Activated CD8-positive, alpha-beta T cell treated with anti-CD3 and anti-CD28 coated beads for 36 hours (primary cell): ENCODE measurements at places on chromosomes 5 and 9.
A peak's percentile ranks its signal among the peaks of the same experiment; 100 is the strongest.

DNA sequence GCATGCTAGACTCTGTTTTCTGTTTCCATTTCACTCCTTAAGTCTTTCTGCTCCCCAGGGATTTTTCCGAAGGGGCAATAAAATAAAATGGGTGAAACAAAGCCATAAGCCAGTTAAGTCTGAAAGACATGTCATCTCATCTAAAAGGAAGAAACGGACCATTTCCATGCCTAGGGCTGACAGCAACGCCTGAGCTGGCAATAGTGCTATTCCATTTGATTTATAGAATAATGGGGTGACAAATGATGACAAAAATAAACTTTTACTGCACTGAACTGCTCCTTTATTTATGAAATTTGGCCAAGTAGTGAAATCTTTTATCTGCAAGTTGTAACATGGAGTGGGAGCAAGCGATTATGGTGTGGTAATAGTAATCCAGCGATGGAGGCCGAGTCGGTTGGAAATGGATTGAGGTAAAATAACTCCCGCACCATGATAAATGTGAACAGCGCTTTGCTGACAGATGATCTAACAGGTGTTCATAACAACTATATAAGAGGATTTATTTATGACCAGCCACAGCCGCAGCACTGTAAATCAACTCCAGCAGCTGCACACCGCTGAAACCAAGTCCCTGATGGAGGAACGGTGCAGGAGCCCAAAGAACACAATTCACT, 219.8 kb upstream of the TBCA start:
- no peak for DNase-seq

DNA sequence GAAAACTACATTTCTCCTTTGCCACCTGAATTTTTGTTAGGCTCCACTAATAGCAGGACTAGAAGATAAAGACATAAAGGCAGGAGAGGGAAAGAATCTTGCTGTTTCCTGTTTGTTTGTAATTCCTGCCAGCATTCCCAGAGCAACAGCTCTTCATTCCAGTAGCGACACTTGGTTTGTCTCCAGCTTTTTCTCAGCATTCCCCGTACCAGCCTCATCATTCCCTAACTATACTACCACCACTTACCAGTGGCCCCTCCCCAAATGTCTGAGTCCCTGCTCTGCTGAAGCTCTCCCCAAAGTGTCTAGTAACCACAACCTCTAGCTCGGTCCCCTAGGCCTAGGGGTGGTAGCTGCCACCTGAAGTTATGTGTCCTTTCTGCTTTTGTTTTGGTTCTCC, 18.6 kb downstream of the CETN3 start:
- no peak for DNase-seq

- no peak for DNase-seq
Measured at GRCh38 chr9:38372762-38373619, 19.5 kb upstream of the ALDH1B1 start.

DNA sequence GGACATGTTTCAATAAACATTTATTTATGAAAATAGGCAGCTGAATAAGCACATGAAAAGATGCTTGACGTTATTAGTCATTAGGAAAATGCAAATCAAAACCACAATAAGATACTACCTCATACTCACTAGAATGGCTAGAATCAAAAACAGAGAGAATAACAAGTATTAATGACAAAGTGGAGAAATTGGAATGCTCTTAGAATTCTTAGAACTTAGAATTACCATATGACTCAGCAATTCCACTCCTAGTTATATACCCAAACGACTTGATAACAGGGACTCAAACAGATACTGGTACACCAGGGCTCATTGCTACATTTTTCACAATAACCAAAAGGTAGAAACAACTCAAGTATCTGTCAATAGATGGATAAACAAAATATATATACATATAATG, 15.1 kb upstream of the TRIM36 start:
- no peak for DNase-seq

GRCh38 chr5:132451387-132451786, 39.2 kb downstream of the IRF1 start:
- DNase-seq = no peak

DNA sequence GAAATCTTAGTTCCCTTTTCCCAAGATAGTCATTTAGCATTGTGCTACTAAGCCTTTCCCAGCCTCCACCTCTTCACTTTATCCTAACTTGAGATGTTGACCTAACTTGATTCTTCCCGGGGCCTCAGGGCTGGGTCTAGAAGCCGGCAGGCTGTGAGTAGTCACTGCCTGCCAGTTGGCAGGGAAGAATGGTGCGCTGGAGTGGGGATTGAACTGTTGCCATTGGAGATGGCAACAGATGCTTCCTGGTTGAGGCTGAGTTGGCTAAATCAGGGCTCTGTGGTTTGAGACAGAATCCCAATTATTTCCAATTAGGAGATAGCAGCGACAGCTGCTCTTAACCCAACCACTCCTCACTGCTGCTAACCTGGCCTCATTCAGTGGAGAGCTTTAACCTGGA, 343.1 kb downstream of the BRINP1 start:
- no peak for DNase-seq

DNA sequence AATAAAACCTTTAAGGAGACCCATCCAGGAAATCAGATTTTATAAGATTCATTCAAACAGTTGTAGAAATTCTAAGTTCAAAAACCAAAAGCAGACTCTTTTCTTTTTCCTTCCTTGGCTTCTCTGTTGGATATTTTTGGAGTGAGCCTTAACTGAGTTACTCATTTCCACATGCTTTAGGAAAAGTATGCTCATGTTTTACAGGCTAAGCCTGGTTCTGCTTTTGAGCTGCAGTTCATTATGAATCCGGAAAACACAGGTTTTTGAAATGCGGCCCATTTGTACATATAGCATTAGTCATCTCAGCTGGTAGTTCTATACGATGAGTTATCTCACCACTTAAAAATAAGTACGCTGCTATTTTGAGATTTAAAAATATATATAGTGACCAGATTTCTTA, 156.6 kb upstream of the DMRT1 start:
- no peak for DNase-seq

GRCh38 chr9:113644321-113644720, 180.8 kb downstream of the RGS3 start:
- no peak for DNase-seq

- DNase-seq = no peak
Measured at GRCh38 chr9:129326061-129327005, 148.3 kb upstream of the IER5L start.

DNA sequence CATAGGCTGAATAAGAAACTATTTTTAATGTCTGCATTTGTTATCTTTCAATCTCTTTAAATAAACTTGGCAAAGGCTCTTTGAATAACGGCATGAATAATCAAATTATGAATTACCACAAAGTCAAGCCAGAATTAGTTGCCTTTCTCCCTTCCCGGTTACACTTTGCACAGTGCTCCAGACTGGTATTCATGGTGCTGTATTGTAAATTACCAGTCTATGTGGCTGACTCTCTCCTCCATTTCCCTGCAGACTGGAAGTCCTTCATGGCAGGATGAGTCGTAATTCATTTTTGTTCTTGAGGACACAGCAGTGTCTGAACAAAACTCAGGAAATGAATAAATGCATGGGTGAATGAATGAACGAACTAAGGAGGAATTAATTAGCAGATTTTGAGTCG, 142.9 kb downstream of the GNA14 start:
- DNase-seq = no peak

DNA sequence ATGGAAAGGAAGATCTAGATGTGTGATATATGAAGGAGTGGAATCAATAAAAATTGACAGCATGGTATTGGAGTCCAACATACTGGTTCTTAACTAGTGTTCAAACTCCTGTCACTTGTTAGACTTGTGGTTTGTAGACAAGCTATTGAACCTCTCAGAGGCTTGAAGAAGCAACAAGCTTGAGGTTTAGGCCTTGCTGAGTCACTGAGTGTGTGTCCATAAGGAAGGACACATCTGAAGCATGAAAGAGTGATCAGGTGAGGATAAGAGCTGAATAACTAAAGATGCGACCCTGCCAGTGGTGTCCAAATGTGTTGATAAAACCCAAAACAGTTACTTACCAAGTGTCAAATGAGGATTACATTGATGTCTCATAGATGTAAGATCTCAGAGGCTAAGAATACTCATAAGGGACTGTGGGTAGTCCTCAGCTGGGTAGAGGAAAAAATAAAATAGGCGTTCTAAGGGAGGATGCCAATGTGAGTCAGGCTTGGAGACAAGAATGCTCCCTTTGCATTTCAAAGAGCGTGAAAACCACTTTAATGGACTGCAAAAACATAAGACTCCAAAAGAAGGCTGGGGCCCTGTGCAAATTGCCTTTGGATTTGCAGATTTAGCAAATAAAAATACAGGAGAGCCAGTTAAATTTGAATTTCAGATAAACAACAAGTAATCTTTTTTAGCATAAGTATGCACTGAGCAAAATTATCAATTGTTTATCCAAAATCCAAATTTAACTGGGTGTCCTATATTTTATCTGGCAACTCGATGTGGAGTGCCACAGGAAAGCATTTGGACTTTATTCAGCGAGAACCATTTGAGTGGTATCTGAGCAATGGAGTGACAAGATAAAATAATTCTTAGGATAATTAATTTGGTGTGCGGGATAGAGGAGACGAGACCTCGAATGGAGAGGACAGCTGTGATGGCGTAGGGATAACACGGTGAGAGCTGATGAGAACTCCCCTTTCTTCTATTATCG, 757.3 kb upstream of the WWC1 start:
- DNase-seq = no peak

DNA sequence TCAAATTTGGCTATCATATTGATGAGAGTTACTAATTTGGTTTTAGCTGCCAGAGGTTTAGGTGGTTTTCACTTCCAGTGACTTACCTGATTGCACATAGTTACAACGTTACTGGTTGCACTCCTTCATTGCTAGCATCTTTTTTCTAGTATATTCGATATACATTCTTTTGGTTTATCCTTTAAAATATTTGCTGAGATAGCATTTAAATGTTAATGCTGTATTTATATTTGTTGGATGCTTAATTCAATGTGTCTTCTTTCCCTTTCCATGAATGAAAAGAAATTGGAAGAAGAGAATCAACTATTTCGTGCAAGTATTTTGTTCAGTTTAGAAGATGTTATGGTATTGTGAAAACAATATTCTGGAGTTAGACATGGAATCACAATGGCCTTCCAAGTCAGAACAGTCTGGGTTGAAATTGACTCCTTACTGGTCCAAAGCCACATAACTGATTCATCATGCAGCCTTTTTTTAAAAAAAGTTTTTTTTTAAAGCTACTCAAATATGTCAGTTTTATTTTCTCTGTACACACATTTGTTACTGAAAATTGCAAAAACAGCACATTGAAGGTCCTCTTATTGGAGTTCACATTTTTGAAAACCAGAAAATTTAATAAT, 2.2 kb downstream of the SPIN1 start:
- no peak for DNase-seq

DNA sequence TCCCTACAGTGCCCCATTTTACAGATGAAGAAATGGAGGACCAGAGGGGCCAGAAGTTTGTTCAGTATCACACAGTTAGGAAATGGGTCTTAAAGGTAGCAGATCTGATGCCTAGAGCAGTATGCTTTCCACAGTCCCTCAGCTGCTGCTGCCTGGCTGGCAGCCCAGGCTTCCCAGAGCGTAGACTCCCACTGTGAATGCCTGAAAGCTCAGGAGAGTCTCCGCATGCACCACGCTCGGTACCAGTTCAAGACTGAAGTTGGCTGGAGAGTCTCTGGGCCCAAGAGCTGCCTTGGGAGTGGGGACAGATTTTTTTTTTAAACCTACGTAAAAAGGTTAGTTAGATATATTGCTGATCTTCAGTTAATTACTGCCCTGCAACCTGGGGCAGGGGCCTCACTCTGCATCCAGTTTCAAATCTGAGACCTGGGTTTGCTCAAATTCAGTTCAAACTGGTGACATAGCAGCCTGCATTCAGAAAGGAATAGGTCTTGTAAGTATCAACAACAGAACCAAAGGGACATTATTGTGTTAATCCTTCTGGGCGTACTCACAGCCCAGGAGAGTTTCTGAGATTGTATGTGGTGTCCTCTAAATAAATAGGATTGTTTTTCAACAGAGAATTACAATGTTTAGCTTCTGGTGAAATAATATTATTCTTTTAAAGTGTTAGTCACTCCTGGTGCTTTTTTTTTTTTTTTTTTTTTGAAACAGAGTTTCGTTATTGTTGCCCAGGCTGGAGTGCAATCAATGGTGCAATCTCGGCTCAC, 8.3 kb downstream of the NANS start:
- DNase-seq = no peak

- DNase-seq = no peak
Measured at GRCh38 chr9:127765418-127765817, 13.0 kb downstream of the SH2D3C start.

DNA sequence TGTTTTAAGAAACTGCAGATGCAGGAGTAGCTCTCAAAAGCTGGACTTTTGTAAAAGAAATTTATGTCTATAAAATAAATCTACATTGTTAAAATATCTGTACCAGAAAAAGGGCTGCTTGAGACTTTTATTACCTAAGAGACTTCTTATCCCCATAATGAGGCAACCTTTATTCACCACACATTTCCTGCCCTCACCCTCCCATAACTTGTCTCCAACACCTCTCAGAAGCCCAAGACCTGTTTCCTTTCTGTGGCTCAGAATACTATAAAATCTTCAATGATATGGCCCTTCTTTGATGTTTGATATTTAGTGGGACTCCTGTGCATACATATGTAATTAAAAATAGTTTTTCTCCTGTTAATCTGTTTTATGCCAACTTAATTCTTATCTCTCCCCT, 141.5 kb upstream of the FER start:
- DNase-seq = no peak

DNA sequence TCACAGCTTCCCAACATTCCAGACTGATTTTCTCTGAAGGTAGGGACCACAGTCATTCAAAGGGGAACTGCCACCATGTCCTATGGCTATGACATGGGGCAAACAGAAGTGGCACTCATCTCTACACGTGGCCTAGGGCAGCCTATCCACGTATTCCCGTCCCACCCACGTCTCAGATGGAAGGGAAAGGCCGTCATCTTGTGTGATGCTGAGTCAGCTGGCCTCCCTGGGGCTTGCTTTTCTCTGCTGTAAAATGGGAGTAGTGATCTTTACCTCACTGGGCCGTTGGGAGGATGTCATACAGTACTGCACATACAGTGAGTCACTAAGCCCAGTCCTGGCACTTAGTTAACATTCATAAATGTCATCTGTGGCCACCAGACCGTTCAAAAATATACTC, 72.3 kb downstream of the RAPGEF1 start:
- peak; percentile 86 for DNase-seq
